ENCODE measurements at places on chromosomes 3 and 15.

GRCh38 chr3:38960953-38961622, 90.7 kb downstream of the SCN11A start:
- no peak for DNase-seq

DNA sequence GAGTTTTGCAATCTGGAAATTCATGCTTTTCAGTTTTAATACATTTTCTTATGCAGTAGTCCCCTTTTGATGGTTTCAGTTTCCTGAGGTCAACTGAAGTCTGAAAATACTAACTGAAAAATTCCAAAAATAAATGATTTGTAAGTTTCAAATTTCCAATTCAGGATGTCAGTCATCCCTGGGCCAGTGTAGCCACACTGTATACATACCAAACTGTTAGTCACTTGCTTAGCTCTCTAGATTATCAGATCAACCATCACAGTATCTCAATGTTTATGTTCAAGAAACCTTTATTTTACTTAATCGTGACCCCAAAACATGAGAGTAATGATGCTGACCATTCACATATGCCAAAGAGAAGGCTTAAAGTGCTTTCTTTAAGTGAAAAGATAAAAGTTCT, 715.5 kb downstream of the GBE1 start:
- DNase-seq, result no peak

GRCh38 chr15:63495343-63495742, 9.1 kb upstream of the USP3 start:
- no peak for DNase-seq

DNA sequence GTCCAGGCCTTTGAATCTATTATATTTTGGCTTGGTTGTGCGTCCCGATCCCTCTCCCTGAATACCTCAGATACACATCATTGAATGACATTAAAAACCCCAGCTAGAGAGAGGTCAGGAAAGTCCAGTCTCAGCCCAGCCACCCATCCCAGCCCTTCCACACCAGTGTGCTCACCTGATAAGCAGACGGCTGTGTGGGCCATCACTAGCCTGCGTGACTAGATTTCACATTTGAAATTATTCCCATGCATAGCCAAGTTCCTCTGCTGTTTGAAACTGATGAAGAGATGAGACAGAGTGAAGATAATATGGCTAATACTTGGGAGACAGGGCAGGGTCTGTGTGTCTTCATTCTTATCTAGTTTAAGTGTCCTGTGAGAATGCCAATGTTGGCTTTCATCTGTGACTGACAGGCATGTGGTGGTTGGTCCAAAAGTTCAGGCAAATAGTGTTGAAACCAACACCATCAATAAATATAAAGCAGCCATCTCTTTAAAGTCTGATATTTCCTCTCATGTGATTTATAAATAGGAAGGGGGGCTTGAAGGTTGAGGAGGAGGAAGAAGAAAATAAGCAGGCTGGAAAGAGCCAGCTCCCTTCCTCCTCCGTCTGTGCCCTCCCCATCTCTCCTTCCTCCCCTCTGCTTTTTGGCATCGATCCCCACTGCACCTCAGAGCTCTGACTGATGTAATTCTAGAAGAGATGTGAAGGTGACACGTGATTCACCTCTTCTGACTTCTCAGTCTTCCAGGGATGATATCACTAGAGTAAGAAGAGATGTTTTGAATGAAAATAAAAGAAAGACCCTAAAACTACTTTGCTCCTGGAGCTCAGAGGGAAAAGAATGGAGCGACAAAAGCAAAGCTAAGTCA, 5.1 kb downstream of the FAM43A start:
- no peak for DNase-seq

DNA sequence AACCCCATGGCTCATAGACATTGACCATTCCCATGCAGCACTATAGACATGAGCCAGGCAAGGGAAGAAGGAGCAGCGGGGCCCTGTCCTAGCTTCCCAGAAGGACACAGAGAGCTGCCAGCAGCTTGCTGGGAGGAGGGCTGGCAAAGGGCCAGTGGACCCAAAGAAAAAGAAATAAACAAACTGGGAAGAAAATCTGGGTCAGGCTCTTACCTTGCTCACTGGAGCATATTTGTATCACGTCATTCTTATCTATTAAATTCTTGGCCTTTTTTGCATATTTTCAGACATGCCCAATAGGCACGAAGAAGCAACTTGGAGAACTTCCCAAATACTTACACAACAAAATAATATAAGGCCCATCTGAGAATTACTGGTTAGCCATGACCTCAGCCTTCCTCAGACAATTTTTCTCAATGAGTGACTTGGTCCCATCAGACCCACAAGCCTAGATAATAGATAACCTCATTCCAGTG, 28.4 kb downstream of the RASGRP1 start:
- no peak for DNase-seq

DNA sequence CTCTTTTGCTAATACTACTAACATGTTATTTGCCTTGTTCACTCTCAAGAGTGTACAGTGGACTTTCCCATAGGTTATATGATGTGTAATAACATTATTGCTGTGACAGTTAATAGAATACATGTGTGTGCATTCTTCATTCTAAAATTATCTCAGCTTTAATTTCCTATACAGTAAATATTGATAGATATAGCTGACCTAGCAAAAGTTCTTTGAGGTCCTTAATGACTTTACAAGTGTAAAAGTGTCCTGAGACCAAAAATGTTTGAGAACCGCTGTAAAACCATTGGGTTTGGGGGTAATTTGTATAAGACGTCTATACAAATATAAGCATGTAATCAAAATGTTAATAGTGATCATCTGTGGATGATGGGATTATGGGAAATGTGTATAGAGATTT, 469.5 kb upstream of the PROK2 start:
- DNase-seq, result no peak

- DNase-seq, result no peak
These were observed at the start of gene PRTG for GRCh38 chr15:55742927-55743728. PRTG (minus strand) TSS chr15:55743152; CDS start chr15:55742931, 221 bp downstream.
